SHP77 (cell line): ENCODE measurements at places on chromosomes 2 and 18.

DNA sequence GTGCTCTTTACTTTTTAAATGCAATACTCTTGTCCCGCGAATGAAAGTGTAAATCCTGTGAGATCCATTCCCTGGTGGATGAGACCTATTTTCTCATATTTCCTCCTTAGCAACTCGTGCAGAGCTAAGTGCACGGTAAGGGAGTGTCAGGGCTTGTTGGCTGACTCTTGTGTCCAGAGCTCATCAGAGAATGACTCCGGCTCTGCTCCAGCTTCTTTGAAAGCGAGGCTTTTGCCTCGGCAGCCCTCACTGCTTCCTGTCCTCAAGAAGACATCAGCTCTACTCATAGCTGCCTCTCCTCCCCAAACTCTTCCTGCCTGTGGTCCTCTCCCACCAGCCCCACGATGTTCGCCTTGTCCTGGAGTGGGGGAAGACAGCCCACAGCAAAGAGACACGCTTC, 70.7 kb downstream of the LIPG start:
- DNase-seq: no peak

DNA sequence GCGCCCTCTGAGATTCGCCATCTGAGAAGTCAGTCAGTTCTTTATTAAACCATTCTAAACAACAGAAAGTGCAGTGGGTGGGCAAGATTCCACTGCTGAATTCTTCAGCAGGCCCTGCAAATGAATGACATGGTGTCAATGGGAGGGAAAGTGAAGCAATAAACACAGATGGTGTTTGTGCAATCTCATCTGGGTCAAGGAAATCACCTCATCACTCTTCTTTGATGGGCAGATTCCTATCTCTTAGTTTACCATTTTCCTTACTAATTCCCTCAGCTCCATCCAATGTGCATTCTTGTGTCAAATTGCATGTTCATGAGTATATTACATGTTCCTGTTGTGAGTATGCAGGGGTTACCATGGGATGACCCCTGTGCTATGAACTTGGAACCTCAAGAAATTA, 100.7 kb upstream of the CYP1B1 start:
- no peak for DNase-seq

DNA sequence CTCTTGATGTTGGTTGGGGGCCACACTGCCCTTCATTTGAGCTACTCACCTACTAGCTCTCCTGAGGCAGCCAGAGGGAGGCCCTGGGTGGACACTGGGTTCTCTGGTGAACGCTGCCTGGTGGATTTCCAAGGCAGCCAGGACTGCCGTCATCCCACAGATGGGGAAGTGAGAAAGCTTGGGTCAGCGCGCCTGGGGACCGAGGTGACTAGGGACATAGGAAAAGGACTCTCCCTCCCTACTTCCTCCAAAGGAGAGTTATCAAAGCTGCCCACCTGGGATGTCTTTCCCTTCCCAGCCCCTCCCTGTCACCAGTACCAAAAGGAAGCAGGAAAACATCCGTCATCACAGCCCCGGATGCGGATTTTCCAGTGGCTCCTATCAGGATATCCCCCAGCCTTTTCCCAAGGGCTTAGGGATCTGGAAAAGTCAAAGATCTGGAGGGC, 3.8 kb upstream of the SEMA4C start:
- no peak for DNase-seq

GRCh38 chr2:53247956-53248735, 519.5 kb upstream of the CHAC2 start:
- DNase-seq: no peak

- no peak for DNase-seq
These were observed 71.6 kb upstream of the EFEMP1 start for GRCh38 chr2:55995211-55995610.

- peak; percentile 6 for DNase-seq
These were observed 36.7 kb downstream of the PRKD3 start for GRCh38 chr2:37287966-37288365.

GRCh38 chr2:30217644-30218337, 13.5 kb upstream of the LBH start:
- no peak for DNase-seq
